Ovary (tissue), 10 donors: ENCODE measurements at places on chromosomes 5 and 9. TPM values are rescaled to one million over a fixed set of nuclear protein-coding genes. Genes with fewer than 3 reads are reported as not detected.

- H3K36me3 ChIP-seq = no peaks in the 10 kb centered on the region
- no peaks in the 10 kb centered on the region for H3K4me1 ChIP-seq
- DNase-seq = no peak
- no peak overlapping the region for H3K27ac ChIP-seq
- no peaks in the 10 kb centered on the region for H3K27me3 ChIP-seq
- no peak overlapping the region for H3K4me3 ChIP-seq
Measured at GRCh38 chr5:83440826-83441225, 30.7 kb upstream of the VCAN start.

- no peaks in the 10 kb centered on the region for H3K36me3 ChIP-seq
- no peak overlapping the region for H3K27ac ChIP-seq
- no peak for DNase-seq
- no peaks in the 10 kb centered on the region for H3K27me3 ChIP-seq
Measured at GRCh38 chr5:76199336-76200318, 116.4 kb downstream of the SV2C start.

DNA sequence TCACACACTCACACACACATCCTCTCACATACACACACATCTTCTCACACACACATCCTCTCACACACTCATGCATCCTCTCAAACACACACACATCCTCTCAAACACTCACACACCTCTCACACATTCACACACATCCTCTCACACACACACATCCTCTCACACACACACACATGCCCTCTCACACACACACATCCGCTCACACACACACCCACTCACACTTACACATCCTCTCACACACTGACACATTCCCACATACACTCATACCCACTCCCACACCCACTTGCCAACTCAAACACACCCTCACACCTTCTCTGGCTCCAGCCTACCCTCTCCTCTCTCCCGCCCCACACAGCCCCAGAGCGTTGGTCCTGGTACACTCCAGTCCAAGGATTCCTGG lies 127.9 kb upstream of the SLC30A5 start:
- H3K27me3 ChIP-seq = no peaks in the 10 kb centered on the region
- H3K36me3 ChIP-seq = no peaks in the 10 kb centered on the region
- no peaks in the 10 kb centered on the region for H3K4me1 ChIP-seq
- no peak for DNase-seq
- H3K27ac ChIP-seq = no peak overlapping the region

- no peaks in the 10 kb centered on the region for H3K27me3 ChIP-seq
- H3K4me3 ChIP-seq = no peak overlapping the region
- no peaks in the 10 kb centered on the region for H3K4me1 ChIP-seq
- H3K27ac ChIP-seq = no peak overlapping the region
Measured at GRCh38 chr5:154132718-154133307, 57.7 kb upstream of the GALNT10 start.

DNA sequence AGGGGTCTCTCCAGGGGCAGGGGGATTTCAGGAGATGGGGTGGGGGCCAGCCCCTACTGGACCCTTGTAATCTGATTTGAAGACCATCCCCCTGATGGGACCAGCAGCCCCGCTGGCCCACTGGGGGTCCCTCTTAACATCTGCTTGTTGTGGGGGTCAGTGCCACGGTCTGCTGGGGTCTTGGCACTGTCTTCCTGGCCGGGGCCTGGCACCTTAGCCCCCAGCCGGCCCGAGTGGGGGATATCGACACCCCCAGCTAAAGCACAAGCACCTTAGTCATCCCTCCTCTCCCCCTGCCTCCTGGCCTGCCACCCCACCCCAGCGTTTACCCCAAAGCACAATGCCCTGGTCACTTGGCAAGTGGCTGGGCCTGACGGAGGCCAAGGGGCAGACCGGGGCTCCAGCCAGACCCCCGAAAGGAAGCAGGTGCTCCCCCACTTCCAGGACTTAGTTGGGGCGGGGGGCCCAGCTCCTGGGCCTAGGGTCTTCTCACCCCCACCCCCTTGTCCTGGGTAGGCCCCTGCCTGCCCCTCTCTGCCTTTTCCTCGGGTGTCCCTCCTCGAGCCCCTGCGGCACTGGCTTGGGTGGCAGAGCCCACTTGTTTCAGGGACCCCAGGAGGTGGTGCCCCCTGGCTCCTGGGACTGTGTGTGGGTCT lies 1.4 kb upstream of the NFX1 start:
- H3K4me3 ChIP-seq = no peak overlapping the region
- peak overlapping the region; percentile 82 for H3K27ac ChIP-seq
- H3K4me1 ChIP-seq = peaks cover 6% of the 10 kb centered on the region
- H3K36me3 ChIP-seq = no peaks in the 10 kb centered on the region
- DNase-seq = peak; percentile 37

Gene SLC4A9
- polyA plus RNA-seq = not detected

DNA sequence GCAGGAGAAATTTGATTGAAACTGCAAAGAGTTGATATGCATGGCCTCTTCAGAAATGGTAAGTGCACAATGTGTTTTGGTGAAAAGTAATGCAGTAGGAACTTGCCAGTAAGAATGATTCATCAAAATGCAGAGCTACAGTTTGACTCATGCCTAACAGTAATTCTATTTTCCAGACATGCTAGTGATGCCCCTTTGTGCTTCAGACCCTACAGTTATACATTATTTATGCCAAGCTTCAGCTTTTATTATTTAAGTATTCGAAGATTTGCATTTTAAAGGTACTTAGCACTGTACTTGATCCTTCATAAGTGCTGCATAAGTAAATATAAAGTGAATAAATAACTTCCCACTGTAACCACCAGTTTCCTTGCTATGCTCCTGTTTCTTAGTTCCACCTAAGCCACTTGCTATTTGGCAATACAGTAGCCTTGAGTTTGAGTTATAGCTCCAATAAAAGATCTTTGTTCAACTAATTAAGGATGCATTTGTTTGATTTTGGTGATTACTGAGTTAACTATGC lies 3.6 kb upstream of the SPATA31E1 start:
- H3K4me3 ChIP-seq = no peak overlapping the region
- no peaks in the 10 kb centered on the region for H3K27me3 ChIP-seq
- no peak for DNase-seq
- H3K36me3 ChIP-seq = no peaks in the 10 kb centered on the region
- H3K4me1 ChIP-seq = no peaks in the 10 kb centered on the region
- no peak overlapping the region for H3K27ac ChIP-seq

Gene NPR3
- 42.1 TPM for polyA plus RNA-seq

- H3K4me1 ChIP-seq = no peaks in the 10 kb centered on the region
- H3K27me3 ChIP-seq = no peaks in the 10 kb centered on the region
- DNase-seq = no peak
- no peak overlapping the region for H3K27ac ChIP-seq
- no peak overlapping the region for H3K4me3 ChIP-seq
- H3K36me3 ChIP-seq = no peaks in the 10 kb centered on the region
Measured at GRCh38 chr9:98124637-98125426, 5.8 kb upstream of the TRIM14 start.

- DNase-seq = no peak
- no peaks in the 10 kb centered on the region for H3K36me3 ChIP-seq
- H3K27ac ChIP-seq = no peak overlapping the region
- H3K4me1 ChIP-seq = no peaks in the 10 kb centered on the region
Measured at GRCh38 chr9:19651681-19652080, 137.2 kb downstream of the SLC24A2 start.

- H3K4me3 ChIP-seq = no peak overlapping the region
- H3K27me3 ChIP-seq = no peaks in the 10 kb centered on the region
- H3K27ac ChIP-seq = no peak overlapping the region
- no peak for DNase-seq
- no peaks in the 10 kb centered on the region for H3K36me3 ChIP-seq
Measured at GRCh38 chr5:39661026-39661779, 236.4 kb upstream of the DAB2 start.
